NCI-H2107 (cell line): ENCODE measurements at places on chromosomes 11 and 22.

DNA sequence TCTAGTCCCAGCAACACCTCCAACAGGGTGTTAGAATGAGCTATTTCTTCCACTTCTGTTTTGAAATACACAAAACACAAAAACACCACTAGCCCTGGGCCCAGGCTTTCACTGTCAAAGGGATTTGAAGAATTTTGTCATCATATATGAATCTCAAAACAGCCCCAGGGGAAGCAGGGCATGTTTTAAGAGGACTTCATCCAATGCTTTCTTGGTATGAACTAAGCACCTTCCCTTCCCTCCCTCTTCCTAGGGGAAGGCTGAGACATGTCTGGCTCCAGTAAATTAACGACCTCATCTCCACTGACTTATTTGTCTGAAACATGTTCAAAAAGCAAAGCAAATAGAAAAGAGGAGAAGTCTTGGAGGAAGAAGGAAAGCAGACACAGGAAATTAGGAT, 75.7 kb upstream of the INCENP start:
- DNase-seq: no peak

DNA sequence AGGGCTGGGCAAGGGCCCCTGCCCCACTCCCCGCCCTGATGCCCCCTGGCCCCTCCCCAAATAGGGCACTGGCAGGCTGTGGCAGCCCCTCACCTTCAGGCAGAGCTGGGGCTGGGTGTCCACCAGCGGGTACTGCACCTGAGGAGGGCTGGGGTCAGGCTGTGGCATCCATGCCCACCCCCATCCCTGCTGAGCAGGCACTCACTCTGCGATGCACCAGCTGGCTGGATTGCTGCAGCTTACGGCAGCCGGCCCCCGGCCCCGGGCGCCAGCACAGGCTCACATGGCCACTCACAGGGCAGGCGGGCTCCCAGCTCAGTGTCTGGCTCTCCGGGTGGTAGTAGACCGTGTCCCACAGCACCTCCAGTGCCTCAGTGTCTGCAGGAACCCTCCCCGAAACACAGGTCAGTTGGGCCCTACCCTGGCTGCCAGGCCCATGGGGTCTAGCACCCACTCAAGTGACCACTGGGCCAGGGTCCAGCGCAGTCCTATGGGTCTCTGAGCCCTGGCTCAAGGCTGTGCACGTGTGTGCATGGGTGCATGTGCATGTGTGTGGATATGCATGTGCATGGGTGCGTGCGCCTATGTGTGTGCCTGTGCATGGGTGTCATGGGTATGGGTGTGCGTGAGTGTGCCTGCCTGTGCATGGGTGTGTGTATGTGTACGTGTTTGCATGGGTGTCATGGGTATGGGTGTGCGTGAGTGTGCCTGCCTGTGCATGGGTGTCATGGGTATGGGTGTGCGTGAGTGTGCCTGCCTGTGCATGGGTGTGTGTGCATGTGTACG, 14.4 kb downstream of the IL17REL start:
- no peak for DNase-seq

DNA sequence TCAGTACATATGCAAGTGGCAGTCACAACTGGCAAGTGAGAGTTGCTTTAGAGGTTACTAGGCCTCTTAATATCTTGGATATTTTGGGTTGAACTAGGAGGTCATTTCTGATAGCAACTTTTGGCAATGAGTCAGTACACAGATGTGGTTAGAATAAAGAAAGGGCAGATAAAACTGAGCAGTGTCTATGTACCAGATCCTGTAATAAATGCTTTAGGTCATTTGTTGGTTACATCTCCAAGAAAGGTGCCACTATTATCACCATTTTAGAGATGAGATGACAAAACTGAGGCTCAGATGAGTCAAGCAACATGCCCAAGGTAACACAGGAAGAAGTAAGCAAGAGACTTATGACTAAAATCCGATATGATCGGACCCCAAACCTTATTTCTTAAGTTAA, 25.0 kb downstream of the MAML2 start:
- DNase-seq: no peak

- peak; percentile 53 for DNase-seq
Observed at GRCh38 chr11:62560566-62561103, 13.1 kb downstream of the EEF1G start.

- no peak for DNase-seq
Observed at GRCh38 chr11:56491270-56491669, at the start of gene OR5M8. Gene OR5M8 (minus strand): TSS chr11:56491370. CDS start chr11:56491370, 0 bp downstream.

GRCh38 chr11:12746593-12747097, 72.4 kb downstream of the TEAD1 start:
- peak; percentile 87 for DNase-seq

DNA sequence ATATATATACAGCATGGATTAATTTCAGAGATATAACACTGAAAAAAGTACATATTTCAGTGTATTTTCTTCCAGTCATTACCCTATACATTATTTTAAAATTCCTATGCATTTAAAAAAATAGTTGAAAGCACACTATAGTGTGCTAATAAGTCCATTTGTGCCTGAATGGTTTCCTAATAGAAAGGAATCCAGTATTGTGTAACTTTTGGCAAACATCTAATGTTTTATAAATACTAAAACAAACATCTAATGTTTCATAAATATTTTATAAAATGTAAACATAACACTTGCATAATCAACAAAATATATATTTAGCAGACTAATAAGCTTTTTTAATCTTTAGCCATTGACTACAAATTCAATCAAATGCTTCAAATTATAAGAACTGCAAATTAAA, 126.6 kb upstream of the FIBIN start:
- no peak for DNase-seq

DNA sequence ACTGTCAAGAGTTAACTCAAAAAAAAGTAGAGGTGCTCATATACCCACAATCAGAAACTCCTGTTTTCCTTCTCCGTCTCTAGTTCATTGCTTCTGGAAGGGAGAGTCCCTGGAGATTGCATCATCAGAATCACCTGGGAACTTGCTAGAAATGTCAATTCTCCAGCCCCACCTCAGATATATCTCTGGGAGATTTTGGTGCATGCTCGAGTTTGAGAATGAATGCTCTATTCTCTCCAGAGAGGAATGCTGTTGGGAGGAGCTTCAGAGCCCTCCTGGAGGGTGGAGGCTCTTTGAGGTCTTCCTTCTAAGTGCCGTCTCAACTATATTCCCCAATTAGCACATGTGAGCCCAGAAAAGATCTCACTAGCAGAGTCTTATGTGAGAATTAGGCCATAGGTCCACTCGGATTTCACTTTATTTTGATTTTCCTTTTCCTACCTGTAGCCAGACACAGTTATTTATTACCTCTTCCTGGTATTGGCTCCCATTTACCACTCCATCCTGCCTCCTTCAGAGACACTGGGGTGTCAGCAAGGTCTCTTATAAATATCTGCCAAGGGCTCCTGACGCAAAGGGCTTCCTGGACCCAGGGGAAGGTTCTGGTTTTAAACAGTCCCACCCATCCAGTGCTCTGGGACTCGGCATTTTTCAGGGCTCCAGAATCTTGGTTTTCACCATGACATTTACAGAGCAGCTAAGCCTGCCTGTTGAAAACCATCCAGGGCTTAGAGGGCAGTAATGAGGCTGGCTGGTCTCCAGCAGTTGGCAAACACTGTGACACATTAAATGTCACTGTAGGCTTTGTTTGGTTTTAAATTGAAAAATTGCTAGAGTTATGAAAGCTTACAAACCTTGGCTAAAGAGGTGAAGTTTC, 136.2 kb downstream of the CD44 start:
- DNase-seq: no peak

DNA sequence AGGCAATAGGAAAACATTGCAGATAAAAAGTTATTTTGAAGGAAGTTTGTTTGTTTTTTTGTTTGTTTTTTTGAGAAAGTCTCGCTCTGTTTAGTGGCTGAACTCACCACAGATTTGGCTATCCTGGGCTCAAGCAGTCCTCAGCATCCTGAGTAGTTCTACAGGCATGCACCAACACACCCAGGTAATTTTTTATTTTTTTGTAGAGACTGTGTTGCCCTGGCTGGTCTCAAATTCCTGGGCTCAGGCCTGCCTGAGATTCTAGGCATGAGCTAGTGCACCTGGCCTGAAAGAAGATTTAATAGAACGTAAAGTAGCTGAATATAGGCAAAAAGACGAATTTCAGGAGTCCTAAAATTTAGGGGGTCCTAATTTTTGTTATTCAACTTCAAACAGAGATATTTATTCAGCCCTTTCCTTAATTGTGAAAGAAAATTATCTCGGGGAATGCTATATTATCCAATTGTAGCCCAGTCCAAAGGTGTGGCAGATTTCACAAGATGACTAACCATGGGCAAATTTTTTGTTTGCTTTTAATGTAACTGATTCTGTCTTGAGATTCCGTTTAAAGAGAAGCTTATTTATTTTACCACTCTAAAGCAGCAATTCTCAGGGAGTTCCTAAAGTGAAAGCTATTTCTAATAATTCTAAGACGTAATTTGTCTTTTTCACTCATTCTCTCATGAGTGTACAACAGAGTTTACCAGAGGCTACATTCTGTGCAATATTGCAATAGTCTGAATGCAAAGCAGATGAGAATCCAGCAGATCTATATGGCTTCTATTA, 940 bp downstream of the IL18 start:
- DNase-seq: no peak

GRCh38 chr11:85481862-85482261, 145.3 kb downstream of the DLG2 start:
- DNase-seq: no peak

GRCh38 chr11:19576903-19577302, 135.7 kb upstream of the NAV2 start:
- DNase-seq: no peak

GRCh38 chr11:64831411-64831891, 13.0 kb downstream of the CDC42BPG start:
- DNase-seq: no peak

DNA sequence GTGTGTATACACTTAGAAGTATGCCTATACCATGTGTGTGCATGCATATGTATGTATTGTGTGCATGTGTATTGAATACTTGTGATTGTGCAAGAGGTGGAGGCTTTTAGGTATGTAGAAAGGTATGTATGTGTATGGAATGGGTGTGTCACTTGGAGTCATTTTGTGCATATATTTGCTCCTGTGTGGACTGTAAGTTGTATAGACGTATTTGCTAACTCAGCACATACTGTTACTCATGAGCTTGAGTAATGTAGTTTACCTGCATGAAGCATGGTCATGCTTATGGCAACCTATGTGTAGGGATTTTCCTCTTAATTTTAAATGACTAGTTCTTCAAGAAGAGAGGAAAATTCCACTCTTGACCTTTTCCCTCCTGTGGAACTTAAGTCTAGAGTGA, 507.6 kb upstream of the LARGE1 start:
- no peak for DNase-seq
